ENCODE measurements at places on chromosomes 16 and 17. TPM values are rescaled to one million over a fixed set of nuclear protein-coding genes. Genes with fewer than 3 reads are reported as not detected.

GAST gene
- total RNA-seq = not detected

DNA sequence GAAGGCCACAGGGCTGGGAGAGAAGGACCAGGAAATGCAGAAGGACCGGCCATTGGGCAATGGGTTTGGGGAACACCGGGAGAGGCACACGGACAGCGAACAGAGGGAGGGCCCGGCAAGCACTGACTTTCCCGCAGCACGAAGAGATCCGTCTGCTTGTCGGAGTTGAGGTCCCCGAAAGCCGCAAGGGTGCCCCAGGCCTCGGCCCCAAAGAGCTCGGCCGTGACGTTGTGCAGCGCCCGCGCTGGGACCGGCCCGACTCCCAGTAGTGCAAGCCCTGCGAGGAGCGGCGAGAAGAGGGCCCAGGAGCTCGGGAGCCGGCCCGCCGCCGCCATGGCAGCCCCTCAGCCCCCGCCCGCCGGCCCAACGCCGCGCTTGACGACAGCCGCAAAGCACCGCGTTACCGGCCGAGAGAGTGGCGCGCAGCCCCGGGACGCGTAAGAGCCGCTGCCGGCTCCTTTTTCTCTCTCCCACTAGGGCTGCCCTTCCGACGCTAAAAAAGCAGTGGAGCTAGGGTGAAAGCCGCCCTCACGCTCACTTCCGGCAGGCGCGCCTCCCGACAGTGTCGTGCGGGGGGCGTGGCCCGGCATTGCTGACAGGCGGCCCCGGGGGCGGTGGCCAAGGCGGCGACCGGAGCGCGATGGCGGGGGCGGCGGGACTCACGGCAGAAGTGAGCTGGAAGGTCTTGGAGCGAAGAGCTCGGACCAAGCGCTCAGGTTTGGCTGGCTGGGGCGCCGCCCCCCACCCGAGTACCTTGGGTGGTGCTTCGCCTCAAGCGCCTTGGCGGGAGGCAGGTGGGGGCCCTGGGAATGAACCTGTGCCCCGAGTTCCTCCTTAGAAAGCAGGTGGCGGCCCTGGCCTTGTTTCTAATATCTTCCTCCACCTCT lies at the start of the genes ITFG1 and PHKB:
Gene ITFG1, minus strand, starts transcription at position 353 of the 887 bp plus-strand sequence. Its CDS starts 18 bp downstream, at position 335.
Gene PHKB, plus strand, starts transcription at position 621 of the 887 bp plus-strand sequence. Its CDS starts 20 bp downstream, at position 641.
- peak within 1 kb of the TSS; percentile 98 for H3K27ac ChIP-seq
- DNase-seq = peak; percentile 90
- H3K4me3 ChIP-seq = peak within 1 kb of the TSS; percentile 92
- H3K36me3 ChIP-seq = no peaks in the 10 kb centered on the region
- H3K4me1 ChIP-seq = no peaks in the 10 kb centered on the region

P2RX1 gene
- not detected for total RNA-seq

- H3K27ac ChIP-seq = no peak overlapping the region
- no peaks in the 10 kb centered on the region for H3K4me1 ChIP-seq
- H3K4me3 ChIP-seq = no peak overlapping the region
- H3K27me3 ChIP-seq = no peaks in the 10 kb centered on the region
- no peak for DNase-seq
Observed at GRCh38 chr17:8964801-8965393, 610 bp downstream of the PIK3R5 start.

GRCh38 chr16:49021136-49021535 lies 260.5 kb downstream of the CBLN1 start:
- no peaks in the 10 kb centered on the region for H3K36me3 ChIP-seq
- DNase-seq = no peak
- H3K4me3 ChIP-seq = no peak overlapping the region
- 0 out of 2 replicates have a peak, but pooled peaks cover 5% of the 10 kb centered on the region for H3K4me1 ChIP-seq
- no peaks in the 10 kb centered on the region for H3K27me3 ChIP-seq

GRCh38 chr16:75011634-75012307 lies 12.9 kb downstream of the ZNRF1 start:
- no peak overlapping the region for H3K27ac ChIP-seq
- DNase-seq = no peak
- peaks cover 3% of the 10 kb centered on the region for H3K4me1 ChIP-seq
- no peaks in the 10 kb centered on the region for H3K27me3 ChIP-seq

DNA sequence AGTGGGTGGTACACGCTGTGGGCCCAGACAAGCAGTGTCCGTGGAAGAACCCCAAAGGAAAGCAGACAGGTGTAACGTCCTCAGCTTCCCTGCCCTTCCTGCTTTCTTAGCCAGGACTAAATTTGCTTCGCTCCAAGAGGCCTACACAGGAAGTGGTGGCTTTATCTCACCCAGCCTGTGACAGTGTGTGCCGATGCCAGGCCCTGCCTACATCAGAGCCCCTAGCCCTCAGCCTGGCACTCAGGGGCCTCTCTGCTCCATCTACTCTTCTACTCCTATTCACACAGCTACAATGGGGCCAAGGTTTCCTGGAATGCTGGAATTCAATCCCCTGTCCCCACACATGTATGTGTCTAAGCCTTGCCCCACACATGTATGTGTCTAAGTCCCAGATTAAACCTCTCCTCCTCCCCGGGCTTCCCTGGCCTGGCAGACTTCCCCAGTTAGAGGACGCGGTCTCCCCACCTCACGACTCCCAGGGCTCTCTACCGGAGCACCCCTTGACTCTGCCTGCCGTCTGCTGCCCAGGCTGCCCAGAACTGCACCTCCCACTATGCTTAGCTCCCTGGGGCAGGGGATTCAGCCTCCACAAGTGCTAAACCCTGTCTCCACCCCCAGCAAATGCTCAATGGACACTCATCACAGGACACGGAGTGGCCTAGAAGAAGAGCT lies 8.2 kb downstream of the PGAP3 start:
- H3K4me1 ChIP-seq = peaks cover 34% of the 10 kb centered on the region
- DNase-seq = no peak
- no peak overlapping the region for H3K27ac ChIP-seq

KCNAB3 gene
- total RNA-seq = 0.61 TPM

SLC22A31 gene
- total RNA-seq = 0.18 TPM

DNA sequence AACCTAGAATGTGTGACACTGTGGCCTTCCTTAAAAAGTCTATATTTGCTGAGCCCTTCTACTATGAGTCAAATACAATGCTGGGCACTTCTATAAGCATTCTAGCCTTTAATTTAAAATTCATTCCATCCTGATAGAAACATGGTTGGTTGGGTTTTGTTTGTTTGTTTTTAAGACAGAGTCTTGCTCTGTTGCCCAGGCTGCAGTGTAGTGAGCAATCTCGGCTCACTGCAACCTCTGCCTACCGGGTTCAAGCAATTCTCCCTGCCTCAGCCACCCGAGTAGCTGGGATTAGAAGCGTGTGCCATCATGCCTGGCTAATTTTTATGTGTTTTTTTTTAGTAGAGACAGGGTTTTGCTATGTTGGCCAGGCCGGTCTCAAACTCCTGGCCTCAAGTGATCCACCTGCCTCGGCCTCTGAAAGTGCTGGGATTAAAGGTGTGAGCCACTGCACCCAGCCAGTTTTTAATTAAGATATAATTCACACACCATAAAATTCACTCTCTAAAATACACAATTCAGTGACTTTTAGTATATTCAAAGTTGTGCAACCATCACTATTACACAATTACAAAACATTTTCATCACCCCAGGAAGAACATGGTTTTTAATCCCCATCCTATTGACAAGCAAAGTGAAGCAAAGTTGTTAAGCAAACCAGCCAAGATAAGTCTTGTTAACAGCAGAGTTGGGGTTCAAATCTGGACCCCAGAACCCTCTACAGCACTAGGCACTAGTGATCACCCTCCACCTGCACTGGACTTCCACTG lies 42.8 kb downstream of the CMTM4 start:
- no peak for DNase-seq
- H3K27me3 ChIP-seq = no peaks in the 10 kb centered on the region
- H3K36me3 ChIP-seq = no peaks in the 10 kb centered on the region
- no peak overlapping the region for H3K4me3 ChIP-seq
- H3K4me1 ChIP-seq = peaks cover 10% of the 10 kb centered on the region

- H3K27me3 ChIP-seq = no peaks in the 10 kb centered on the region
- H3K4me3 ChIP-seq = no peak overlapping the region
- H3K36me3 ChIP-seq = no peaks in the 10 kb centered on the region
- H3K4me1 ChIP-seq = no peaks in the 10 kb centered on the region
- no peak for DNase-seq
Observed at GRCh38 chr16:78593352-78593751, 493.9 kb downstream of the WWOX start.

CETP gene
- not detected for total RNA-seq

DNA sequence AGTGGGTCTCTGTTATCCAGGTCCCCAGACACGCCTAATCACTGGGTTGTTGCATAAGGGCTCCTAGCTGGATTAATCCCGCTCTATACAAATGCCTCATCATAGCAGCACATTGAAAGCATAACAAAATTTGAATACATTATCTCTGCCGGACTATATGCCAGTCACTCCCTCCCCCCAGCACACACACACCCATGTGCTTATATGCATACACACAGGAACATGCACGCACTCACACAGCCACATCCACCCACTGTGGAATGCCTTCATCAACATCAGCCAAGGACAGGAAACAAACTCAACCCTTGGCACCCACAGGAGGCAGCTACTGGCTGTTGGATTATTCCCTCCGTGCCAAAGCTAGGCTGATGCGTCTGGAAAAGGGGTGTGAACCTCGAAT lies 3.5 kb upstream of the CDH13 start:
- H3K4me3 ChIP-seq = no peak overlapping the region
- peaks cover under 1% of the 10 kb centered on the region for H3K4me1 ChIP-seq
- H3K27ac ChIP-seq = no peak overlapping the region
- H3K36me3 ChIP-seq = no peaks in the 10 kb centered on the region
- no peak for DNase-seq
